ENCODE measurements at places on chromosomes 5 and 9.
A peak's percentile ranks its signal among the peaks of the same experiment; 100 is the strongest.

DNA sequence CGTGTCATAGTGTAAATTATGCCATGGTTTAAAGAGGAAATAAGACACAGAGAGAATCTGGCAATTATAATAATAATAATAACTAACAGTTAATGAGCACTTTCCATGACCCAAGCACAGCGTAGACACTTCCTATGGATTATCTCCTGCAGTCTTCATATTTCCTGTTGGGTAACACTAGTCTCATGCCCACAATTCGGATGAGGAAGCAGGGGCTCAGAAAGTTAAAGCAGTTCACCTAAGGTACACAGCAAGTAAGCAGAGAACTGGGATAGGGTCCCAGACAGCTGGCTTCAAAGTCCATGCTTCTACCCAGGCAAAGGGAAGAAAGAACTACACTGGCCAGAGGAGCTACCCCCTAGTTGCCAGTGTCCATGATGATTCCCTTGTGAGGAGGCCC, 27.9 kb upstream of the TGFBI start:
- no peak for DNase-seq

- DNase-seq: no peak
These were observed 75.0 kb upstream of the SAP30L start for GRCh38 chr5:154370813-154371212.

DNA sequence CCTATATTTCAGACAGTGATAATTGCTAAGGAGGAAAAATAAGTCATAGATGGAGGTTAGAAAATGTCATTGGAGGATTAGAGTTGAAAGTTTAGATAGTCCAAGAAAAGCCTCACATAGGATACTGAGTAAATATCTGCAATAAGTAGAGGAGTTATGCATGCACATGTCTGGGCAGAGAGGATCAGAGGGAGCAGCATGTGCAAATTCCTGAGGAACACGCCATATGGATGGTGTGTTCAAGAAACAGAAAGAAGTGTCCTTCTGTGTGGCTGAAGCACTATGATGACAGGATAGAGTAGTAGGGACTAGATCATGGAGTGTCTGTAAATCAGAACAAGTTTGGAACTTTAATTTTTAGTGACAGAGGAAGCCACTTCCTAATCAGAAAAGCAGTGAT, 52.2 kb downstream of the SGCD start:
- DNase-seq: no peak

DNA sequence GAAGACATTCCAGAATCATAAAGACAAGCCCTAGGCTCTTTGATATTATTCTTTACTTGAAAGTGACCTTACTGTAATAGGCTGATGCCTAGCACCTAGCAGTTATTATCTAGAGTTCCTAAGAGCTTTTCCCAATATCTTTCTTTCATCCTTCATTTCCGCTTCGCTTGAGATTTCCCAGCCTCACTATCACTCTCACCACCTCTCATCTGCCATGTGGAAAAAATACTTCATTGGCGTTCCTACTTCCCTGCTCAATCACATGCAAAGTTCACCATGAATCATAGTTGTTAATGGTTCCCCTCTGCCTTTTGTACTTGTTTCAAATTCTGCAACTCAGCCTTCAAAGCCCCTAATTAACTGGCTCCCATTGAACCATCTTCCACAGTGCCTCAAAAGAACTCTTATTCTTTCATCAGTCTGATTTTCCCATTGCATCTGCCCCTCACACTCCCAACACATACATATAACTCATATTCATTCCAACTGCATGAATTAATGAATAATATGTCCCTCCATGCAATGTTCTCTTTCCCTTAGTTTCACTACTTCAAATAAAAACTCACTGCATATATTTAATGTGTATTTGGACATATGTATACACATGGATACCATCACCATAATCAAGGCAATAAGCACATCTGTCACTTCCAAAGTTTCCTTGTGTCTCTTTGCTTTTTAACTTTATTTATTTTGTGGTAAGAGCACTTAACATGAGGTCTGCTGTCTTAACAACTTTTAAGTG, 221.6 kb downstream of the PARP8 start:
- DNase-seq: no peak

GRCh38 chr5:111929867-111930266, 172.9 kb upstream of the NREP start:
- peak; percentile 83 for DNase-seq

GRCh38 chr5:112691758-112692157, 45.9 kb upstream of the APC start:
- peak; percentile 40 for DNase-seq

GRCh38 chr5:149433524-149434131, 54.5 kb upstream of the IL17B start:
- DNase-seq: no peak

DNA sequence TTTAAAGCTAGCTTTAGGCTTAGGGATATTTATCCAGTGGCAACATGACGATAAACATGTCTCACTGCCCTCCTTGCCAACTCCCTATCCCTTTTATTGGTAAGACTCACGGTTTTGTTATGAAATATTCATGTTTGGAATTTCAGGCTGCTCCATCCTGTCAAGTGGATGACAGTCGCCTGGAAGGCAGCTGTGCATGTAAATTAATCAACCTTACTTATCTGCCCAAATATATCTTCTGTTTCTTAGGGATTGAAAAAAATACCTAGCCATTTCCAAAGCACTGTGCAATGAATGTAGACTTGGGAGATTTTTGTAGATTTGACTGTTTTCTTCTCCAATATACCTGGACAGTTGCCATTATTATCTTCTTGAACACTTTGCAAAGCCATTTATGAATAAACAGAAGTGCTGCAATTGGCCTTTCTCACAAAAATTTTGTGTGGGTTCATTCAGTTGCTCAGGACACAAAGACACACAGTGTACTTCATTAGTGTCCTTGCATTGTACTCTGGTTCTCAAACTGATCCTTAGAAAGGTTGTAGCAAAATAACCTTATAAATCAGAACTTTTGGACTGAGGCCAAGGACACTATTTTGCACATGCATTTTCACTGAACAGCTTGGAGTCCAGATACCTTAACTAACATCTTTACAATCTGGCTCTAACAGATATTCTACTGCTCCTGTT, 889.4 kb upstream of the SEMA6A start:
- DNase-seq: no peak

DNA sequence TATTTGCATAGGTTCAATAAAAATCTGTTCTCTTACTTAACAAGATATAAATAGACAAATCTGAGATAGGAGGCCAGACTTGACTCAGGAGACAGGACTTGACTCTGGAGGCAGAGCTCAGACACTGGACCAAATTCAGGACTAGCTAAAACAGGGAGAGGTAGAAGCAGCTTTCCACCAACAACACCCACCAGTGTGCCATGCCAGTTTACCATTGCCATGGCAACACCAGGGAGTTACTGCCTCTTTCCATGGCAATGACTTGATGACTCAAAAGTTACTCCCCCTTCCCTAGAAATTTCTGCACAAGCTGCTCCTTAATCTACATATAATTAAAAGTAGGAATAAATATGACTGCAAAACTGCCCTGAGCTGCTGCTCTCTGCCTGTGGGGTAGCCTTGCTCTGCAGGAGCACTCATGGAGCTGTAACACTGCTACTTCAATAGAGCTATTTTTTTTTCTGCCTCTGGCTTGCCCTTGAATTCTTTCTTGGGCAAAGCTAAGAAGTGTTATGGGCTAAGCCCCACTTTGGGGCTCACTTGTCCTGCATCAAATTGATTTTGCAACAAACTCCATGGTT, 473.0 kb downstream of the PLK2 start:
- DNase-seq: peak; percentile 39

DNA sequence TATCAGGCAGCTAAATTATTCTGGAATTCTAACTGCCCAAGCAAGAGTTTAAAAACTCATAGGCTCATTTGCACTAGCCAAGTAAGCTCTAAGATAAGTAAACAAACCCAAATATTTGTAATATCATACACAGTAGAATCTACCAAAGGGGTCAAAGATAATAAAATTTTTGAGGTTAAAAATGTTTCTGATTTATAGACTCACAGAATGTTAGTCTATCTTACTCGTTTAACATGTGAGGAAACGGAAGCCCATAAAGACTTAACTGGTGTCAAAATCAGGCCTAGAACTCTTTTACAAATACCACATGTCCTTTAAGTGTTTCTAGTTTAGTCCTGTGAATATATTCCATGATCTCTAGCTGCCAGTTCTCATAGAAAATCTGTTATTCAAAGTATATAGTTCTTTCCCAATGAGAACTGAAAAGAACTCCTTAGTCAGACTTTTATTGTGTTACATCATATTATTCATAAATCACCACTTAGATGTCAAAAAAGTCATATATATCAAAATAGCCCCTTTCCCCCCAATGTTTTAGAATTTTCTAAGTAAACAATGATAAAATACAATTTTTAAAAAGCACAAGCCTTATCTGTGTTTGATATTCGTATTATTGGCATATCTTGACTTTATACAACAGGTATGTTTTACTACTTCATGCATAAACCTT, 13.9 kb downstream of the RAB14 start:
- DNase-seq: no peak

All from PC-3 (cell line).